BJ (cell line): ENCODE measurements at places on chromosomes 4 and X. TPM values are rescaled to one million over a fixed set of nuclear protein-coding genes. Genes with fewer than 3 reads are reported as not detected.

PNMA5 gene
- not detected in 2 replicates for polyA plus RNA-seq

NALF2 gene
- not detected in 2 replicates for polyA plus RNA-seq

APOO gene
- 6.6 and 10.0 TPM in 2 replicates for polyA plus RNA-seq

NKX1-1 gene
- not detected in 2 replicates for polyA plus RNA-seq

RPS6KA6 gene
- 1.9 and 4.0 TPM in 2 replicates for polyA plus RNA-seq

XK gene
- not detected in 2 replicates for polyA plus RNA-seq

ARX gene
- not detected in 2 replicates for polyA plus RNA-seq

VGLL1 gene
- not detected in 2 replicates for polyA plus RNA-seq

KLKB1 gene
- not detected in 2 replicates for polyA plus RNA-seq

TMLHE gene
- 14.5 and 16.8 TPM in 2 replicates for polyA plus RNA-seq

CLCN4 gene
- polyA plus RNA-seq, result 0.11 and 0.15 TPM in 2 replicates

MSANTD1 gene
- polyA plus RNA-seq, result 0.06 and 0.10 TPM in 2 replicates

TMEM154 gene
- polyA plus RNA-seq, result 1.1 and 2.4 TPM in 2 replicates

SAGE1 gene
- not detected in 2 replicates for polyA plus RNA-seq

PF4V1 gene
- polyA plus RNA-seq, result not detected in 2 replicates

CT45A10 gene
- not detected in 2 replicates for polyA plus RNA-seq

CSAG1 gene
- polyA plus RNA-seq, result not detected in 2 replicates

ZDHHC15 gene
- not detected in 2 replicates for polyA plus RNA-seq

TET2 gene
- 6.9 and 9.6 TPM in 2 replicates for polyA plus RNA-seq

UGT2B17 gene
- not detected in 2 replicates for polyA plus RNA-seq

BMPR1B gene
- polyA plus RNA-seq, result 0.07 and 0.16 TPM in 2 replicates

PGAM4 gene
- 0.48 and 0.53 TPM in 2 replicates for polyA plus RNA-seq
